Kasumi-1 (cell line): ENCODE measurements at places on chromosomes 1 and 21.

- DNase-seq: no peak
These were observed 9.0 kb upstream of the MEF2D start for GRCh38 chr1:156509424-156510034.

DNA sequence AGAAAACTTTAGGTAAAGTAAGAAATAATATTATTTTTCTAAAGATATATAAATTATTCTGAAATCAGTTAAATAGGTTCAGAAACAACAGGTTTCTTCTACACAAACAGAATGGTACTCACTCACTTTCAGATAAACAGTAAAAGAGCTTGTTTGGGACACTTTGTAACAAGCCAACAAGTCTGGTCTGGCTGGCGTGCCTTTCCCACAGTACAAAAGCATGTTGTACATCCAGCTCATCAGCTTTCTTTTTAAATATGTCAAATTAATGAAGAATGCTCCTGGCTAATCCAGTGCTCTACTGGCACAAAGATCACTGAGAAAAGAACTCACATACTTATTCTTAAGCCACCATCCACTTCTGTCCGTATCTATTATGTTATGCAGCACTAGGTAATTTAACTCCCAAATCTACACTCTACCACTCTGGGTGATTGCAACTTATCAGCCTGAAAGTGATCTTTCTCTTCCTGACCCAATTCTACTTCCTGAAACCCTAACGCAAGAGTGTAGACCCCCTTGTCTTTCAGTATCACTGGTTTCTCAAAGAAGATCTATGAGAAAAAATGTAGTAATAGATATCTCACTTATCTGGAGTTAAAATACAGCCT is 32.6 kb downstream of the TRIT1 start:
- DNase-seq: no peak

- no peak for DNase-seq
These were observed 233.9 kb downstream of the SLC45A1 start for GRCh38 chr1:8551613-8552489.

- no peak for DNase-seq
These were observed 5.7 kb downstream of the DUSP23 start for GRCh38 chr1:159786465-159786864.

DNA sequence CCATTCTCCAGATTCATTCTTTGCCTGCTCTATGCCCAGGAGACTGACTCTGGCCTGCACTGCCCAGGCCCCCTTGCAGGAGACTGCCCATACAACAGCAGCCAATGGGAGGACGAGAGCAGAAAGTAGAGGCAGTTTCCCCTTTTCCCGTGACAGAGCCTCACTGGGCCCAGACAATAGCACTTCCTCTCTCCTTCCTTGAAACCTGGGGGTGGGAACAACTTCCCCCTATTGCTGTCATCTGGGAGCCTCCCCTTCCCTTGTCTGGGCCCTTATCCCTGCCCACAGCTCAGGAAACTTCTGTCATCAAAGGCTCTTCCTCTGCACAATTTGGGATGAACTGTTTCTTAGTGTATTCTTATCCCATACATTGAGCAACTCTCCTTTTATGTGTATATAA is 60.8 kb upstream of the KCNJ15 start:
- peak; percentile 87 for DNase-seq

DNA sequence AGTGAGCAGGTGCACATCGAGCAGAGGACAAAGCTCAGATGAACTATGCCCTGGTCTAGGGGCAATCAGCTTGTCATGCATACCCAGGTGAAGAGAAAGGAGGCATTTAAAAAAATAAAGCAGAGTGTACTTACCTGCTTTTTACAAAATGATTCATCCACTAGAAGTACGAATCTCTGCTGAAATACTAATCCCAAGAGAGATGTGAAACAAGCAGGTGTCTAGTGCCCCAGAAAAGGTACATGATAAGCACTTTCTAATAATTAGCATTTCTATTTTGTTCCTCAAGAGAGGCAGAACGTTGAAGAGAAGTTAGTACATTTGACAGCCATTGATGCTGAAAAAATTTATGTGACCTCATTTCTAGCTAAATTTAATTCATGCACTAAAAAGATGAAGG is 31.1 kb downstream of the CHODL start:
- DNase-seq: no peak

GRCh38 chr1:97145321-97145956 is 423.9 kb downstream of the PTBP2 start:
- no peak for DNase-seq

DNA sequence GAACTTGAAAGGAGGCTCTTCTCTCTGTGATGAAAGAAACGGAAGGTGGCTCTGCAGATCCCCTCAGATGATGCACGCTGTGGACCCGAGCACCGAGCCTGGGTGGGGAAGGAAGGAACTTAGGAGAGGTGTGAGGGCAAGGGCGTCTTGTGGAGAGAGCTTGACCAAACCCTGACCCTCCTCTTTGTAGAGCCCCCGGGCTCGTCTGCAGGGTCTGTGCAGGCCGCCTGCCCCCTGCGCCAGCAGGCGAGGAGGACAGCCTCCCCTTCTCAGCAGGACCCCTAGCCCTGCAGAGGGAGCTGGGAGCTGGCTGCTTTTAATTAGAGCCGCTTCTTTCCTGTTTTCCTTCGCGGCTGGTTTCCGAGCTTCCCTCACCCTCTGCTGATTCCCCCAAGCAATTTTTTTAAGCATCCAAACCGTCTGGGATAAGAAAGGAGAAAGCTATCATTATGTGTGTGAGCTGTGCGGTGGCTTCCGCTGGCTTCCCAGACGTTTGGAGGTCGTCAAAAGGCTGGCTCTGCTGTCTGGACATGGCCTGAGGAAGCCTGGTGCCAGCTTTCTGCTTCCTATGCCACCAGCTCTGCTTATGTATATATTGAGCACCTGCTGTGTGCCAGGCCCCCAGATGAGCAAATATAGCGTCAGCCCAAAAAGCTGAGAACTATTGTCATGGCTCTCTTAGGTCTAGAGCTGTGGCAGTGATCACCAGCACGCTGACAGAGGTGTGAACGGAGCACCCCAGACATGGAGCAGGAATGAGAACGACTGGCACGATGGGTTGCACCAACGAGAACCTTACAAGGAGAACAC is 160.2 kb upstream of the IRF2BP2 start:
- DNase-seq: no peak

DNA sequence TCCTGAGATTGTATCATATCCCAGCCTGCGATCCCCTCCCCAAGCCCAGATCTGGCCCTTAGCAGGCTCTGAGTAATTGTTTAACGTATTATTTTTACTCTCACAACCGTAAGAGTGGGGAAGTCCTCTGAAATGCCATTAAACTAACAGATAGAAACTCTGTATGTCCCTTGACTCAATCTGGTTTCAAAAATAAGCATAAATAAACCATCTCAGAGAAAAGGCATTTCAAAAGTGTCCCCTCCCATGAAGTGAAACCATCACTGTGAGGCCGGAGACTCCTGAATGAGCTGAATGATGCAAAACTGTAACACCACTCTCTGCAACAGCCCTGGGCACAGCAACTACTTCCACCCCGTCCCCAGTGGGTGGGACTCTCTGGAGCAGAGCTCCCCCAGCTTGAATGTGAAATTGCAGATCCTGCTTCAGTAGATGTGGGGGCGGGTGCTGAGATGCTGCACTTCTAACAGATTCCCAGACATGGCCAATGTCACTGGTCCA is 104.1 kb downstream of the SYF2 start:
- DNase-seq: no peak

GRCh38 chr1:43527111-43527878 is 3.4 kb upstream of the PTPRF start:
- no peak for DNase-seq

DNA sequence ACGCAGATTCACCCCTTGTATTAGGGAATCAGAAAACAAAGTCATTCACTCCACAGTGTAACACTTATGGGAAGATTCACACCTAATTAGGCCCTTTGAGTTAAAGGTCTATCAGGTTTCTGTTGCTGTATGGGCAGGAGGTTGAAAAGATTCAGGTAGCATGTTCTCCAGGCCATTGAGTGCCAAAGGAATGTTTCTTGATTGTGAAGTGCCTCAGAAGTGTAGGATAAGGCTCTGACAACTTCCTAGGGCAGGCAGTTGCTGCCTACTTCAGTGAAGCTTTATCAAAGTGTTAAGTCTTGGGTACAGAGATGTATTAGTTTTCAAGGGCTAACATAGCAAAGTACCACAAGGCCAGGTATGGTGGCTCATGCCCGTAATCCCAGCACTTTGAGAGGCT is 48.7 kb upstream of the RGS18 start:
- no peak for DNase-seq

DNA sequence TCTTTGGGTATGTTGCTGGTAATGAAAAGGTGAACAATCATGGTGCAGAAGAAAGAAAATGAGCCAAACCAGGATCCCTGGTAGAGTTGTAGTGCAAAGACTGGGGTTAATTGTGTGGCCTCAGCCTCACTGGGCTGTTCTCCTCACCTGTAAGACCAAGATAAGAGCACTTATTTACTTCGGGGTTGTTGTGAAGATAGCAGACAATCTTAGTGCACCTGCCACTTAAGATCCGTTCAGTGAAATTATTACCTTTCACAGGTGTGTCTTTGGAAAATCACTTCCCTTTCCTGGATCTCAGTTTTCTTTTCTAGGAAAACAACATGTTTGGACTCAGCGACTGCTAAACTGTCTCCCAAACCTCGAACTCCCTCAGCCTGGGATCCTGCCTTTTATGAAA is 1.3 kb upstream of the FGGY start:
- no peak for DNase-seq

DNA sequence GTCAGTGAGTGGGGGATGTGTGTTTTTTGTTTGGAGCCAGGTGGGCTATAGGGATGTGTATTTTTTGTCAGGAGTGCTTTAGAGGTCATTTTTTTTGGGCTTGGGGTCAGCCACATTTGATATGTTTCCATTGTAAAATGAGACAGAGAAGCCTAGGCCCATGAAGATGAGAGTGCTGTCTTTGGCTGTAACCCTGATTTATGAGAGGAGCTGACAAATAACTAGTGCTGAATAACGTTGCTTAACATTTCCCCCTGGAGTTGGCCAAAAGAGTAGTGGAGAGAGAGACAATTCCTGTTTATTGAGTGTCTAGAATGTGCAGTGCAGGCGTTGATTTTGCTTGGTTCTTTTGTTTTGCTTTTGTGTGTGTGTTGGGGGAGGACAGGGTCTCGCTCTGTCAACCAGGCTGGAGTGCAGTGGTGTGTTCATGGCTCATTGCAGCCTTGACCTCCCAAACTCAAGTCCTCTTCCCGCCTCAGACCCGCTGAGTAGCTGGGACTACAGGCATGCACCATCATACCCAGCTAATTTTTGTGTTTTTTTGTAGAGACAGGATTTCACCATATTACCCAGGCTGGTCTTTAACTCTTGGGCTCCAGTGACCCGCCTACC is 64.7 kb downstream of the S1PR1 start:
- DNase-seq: no peak

DNA sequence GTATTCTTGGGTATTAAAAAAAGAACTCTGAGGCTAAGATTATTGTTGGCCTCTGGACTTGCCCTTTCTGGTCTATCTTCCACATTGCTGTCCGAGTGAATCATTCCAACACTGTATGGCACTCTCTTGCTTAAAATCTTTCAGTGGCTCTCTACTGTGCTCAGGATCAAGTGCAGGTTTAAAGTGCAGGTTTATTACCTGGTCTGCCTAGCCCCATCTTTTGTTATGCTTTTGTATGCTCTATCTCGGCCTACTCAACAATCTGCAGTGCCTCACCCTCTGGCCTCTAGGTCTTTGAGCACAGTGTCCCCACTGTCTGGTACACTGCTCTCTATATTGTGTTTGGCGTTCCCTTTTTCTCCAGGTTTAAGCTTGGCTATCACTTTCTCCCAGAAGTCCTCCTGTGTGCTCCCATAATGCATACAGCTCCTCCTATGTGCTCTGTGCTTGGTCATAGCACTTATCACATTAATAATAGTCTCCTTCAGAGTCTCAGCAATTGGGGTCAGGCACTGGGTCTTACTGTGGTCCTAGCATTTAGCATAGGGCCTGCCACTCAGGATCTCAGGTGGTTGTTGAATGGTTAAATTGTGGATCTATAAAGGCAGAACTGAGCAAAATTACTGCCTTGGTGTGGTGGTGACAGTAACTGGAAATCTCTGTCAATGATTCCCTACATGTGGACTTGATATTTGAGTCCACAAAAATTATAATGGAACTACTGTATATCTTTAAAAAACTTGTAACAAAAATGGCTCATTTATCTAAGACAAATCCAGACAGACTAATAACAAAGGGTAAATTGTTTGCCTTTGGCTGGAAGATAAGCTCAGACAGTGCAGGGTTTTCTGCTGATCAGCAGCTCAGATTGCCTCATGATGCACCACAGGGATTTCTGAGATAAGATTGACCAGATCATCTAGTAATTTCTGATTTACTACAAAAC is 10.6 kb upstream of the LDLRAD1 start:
- no peak for DNase-seq

GRCh38 chr1:2814511-2815075 is 13.1 kb upstream of the TTC34 start:
- no peak for DNase-seq

- no peak for DNase-seq
These were observed 6.4 kb upstream of the EPHA2 start for GRCh38 chr1:16162163-16162822.

DNA sequence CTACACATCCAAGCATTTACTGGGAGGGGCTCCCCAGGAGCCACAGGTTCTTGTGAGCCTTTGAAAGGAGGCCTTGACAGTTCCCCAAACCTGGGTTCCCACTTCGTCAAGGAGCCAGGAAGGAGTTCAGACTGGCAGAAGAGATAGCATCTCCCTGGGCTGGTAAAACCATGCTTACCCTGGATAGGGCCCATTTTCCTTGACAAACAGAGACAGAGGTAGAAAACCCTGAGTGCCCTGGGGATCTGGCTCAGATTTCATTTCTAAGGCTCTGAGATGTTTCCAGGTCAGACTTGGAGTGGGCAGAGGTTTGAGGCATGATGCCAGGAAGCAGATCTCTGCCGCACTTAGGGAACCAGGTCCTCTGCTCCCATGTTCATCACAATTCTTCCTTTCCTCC is 2.7 kb downstream of the ETNK2 start:
- no peak for DNase-seq

DNA sequence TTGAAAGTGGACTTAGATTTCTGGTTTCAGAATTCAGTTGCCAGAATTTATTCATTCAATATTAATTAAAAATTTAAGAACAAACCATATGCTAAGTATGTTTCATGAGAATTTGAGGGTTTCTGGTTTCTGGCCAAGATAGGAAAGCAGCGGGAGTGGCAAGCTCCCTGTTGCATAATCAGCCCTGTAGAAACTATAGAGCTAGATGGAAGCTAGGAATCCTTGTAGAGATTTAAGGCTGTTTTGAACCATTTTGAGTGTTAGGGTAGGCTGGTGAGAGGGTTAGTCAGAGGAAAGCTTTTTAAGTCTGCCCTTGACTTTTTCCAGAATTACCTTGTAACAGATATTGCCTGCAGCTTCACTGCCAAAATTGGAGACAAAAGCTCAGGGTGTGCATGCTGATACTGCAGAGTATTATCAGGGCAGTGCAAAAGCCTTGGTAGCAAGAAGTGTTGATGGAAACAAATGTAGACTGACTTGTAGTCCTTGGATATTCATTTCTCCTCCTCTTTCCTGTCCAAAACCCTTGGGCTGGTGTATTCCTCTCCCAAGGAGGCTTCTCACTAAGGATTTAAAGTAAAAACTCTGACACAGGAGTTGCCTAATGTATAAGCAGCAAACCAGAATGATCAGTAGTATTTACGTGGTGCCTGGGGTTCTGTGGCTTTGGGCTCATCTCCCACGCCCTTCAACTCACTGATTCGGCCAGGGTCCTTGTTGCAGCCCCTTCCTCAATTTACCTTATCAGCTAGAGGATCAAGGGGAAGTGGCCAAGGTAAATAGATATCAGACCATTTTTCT is 12.6 kb upstream of the GIPC2 start:
- peak; percentile 19 for DNase-seq
